ENCODE measurements at places on chromosomes 11 and 22. TPM values are rescaled to one million over a fixed set of nuclear protein-coding genes. Genes with fewer than 3 reads are reported as not detected.

DNA sequence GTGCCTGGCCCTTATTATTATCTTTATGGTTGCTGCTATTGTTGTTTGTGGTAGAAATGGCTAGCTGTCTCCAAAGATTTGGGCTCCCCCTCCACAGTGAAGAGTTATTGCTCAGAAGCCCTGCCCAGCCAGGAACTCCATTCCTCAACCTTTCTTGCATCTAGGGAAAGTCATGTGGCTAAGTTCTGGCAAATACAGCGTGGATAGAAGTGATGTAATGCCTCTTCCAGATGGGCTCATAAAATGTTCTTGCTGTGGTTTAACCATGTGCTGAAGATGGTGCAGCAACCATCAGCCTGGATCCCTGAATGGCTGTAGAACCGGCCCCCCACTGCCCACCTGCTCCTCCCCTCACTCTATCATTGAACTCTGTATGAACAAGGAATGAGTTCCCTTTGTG lies 203.5 kb upstream of the E2F8 start:
- no peak for DNase-seq

- DNase-seq, result no peak
Measured at GRCh38 chr11:67033661-67034166, 10.8 kb downstream of the SYT12 start.

- peak; percentile 66 for DNase-seq
Measured at GRCh38 chr22:50705219-50705691, 32.6 kb downstream of the SHANK3 start.

- DNase-seq, result no peak
Measured at GRCh38 chr11:122363296-122363695, 247.3 kb upstream of the BLID start.

- DNase-seq, result no peak
Measured at GRCh38 chr11:85843929-85844328, 11.3 kb upstream of the CCDC83 start.

DNA sequence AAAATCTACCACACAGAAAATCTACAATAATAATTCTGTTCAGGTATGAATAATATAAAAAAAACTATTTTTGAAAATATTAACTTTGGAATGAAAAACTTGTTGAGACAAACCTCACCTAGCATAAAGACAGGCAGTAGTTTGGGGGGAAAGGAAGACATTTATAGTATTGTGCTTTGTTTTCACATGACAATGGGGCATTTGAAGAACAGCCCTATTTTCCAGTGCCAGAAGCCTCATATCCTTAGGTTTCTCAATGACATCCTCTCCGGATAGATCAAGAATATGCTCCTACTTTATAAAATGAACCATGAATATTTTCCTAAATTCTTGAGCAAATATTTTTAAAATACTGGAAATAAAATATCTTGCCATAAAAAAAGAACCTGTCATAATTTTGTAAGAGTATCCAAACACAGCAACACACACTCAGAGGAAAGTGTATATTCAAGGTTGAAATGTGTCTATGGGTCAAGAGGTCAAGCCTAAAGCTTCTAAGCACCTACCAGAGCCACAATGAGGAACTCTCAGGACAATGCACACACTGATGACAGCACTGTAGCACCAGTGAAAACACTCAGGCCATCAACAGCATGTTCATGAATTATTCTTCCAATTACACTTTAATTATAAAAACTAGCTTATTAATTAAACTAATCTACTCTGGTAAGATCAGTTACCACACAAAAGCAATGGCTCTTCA lies 68.7 kb downstream of the MRTFA start:
- DNase-seq, result no peak

- no peak for DNase-seq
Measured at GRCh38 chr22:31497148-31497938, 1.0 kb downstream of the SFI1 start.

GRCh38 chr11:86459682-86460460 lies 85.2 kb downstream of the CCDC81 start:
- DNase-seq, result no peak

- DNase-seq, result no peak
Measured at GRCh38 chr11:68924073-68924925, 20.6 kb downstream of the IGHMBP2 start.

P2RY2 gene
- polyA plus RNA-seq, result 0.86 TPM

SCGB1D2 gene
- not detected for polyA plus RNA-seq

Measured in right lung (tissue), 10 donors.